ENCODE measurements at places on chromosomes 11 and 22.

GRCh38 chr11:44934735-44935250, 15.9 kb downstream of the TP53I11 start:
- DNase-seq = no peak

- DNase-seq = no peak
Observed at GRCh38 chr11:119341222-119342022, 739 bp upstream of the C1QTNF5 start.

DNA sequence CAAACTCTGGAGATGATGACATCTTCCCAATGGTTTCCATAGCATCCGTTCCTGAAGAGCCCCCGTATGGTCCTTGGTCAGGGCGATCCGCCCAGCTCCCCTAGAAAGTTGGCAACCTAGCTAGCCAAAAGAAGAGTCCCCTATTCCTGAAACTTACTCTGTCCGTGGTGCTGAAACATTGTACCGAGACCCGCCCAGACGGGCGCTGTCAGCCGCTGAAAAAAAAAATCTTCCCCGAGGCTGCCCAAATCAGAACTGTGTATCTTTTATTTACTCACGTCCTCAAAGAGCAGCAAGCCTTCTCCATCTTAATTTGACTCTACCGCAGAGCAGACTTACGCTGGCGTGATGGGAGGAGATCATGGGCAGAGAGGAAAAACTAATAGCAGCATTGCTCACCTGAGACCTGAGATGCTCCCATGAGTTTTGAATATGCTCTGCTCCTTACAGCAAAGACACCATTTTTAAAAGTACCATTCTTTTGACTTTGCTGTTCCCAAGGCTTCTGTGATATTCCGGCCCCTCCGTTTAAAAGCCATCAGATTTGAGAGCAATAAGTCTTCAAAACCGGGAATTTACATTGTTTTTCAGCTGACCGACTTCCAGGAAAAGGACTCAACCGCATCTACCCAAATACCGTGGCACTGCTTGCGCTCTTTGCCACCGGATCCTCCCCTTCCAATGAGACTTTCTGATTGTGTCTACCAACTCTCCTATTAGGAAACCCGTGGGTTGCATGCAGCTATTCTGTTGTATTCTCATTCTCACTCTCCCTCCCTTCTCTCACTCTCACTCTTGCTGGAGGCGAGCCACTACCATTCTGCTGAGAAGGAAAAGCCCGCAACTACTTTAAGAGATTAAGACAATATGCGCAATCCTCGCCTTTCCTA, at the start of gene SLC17A6:
Gene SLC17A6 (plus strand): TSS at position 786 of the 890 bp plus-strand sequence. CDS start 153 bp downstream, outside the sequence.
- no peak for DNase-seq

- DNase-seq = no peak
Observed at GRCh38 chr11:4682623-4683419, 14.8 kb downstream of the OR51E2 start.

DNA sequence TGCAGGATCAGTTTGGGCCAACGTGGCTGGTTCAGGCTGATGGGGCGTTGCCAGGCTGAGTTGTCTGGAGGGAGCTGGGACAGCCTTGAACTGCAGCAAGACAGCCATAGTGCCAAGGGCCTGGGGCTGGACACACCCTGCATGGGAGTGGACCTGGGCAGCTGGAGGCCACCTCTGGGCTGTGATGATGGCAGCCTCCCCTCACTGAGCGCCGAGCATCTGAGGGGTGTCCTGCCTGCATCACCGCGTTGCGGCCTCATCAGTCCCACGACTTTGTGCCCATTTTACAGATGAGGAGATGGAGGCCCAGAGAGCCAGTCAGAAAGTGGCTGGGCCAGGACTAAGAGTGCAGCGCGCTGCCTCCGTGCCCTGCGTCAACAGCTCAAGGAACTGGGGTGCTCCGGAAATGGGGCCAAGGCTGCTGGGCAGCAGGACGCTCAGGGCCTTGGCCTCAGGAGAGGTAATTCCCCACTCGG, 590 bp upstream of the TSPO start:
- no peak for DNase-seq

- no peak for DNase-seq
Observed at GRCh38 chr11:6251120-6251733, 8.4 kb upstream of the CCKBR start.

GRCh38 chr11:69567951-69568808, 72.8 kb upstream of the CCND1 start:
- DNase-seq = no peak

- DNase-seq = no peak
Observed at GRCh38 chr11:64183890-64184289, 2.1 kb upstream of the STIP1 start.

GRCh38 chr22:27915986-27916385, 3.1 kb downstream of the PITPNB start:
- no peak for DNase-seq

DNA sequence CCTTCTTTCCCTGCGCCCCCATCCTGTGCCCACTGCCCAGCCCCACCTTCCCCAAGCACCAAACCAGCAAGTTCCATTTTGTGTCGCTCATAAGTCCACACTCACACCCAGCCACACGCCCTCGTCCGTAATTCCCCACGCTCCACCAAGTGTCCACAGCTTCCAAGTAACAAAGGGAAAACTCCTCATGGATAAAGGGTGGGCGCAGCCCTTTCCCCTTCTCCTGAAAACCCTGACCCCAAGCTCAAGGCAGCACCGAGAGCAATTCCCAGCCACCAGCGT, 458 bp downstream of the FXYD6 start:
- DNase-seq = no peak

GRCh38 chr11:130514316-130514715, 65.9 kb downstream of the ADAMTS15 start:
- no peak for DNase-seq

GRCh38 chr22:17578136-17578754, 14.9 kb downstream of the SLC25A18 start:
- no peak for DNase-seq

DNA sequence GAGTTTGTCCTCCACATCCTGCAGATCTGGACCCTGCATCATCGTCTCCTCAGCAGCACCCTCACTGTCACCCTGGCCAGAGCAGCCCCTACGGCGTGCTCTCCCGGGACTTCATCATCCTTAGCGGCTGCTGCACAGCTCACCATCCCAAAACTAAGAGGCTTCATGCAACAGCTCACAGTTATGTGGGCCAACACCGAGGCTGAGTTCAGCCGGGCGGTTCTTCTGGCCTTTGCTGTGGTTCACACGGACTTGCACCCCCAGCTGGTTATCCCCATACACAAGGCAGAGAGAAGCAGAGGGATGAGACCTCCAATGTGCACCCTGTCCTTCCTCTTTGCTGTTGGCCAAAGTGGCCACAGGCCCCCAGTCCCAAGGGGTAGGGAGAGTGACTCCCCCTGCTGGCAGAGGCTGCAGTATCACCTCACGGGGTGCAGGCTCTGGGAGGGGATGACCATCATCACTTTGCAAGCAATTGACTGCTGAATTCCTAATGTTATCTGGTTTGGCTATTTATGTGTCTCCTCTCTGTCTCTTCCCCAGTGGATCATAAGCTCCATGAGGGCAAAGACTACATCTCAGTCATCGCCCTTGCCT, 276.8 kb downstream of the BRD1 start:
- no peak for DNase-seq

DNA sequence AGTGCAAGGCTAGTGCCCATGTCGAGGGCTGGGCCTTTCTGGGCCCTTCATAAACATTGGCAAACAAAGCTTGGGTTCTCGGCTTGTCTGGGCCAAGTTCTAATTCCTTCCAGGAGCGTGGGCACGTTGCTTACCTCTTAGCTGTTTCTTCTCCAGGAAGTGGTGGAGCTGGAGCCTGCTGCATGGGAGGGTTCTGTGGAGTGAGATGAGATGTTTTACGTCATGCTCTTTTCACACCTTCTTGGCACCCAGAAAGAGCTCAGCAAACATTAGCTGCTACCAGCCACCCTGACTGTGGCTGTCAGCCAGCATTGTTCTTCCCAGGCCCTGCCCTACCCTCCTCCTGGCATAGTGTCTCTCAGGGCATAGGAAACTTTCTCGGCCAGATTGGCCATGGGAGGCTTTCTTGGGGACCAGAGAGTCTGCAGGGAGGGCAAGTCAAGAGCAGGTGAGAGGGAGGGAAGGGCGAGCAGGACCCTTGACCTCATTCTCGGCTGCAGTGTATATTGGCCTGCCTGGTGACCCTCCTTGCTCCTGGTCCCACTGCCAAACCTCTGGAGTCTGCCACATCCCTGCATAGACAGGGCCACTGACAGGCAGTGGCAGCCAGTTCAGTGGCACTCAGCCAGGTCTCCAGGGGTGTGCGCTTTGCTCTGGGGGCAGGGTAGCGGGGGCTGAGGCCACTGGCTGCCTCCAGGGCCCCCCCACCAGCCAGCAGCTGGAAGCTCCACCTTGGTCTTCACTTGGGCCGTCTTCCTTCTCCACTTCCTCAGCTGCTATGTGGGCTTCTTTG, 98.8 kb downstream of the BCR start:
- no peak for DNase-seq

DNA sequence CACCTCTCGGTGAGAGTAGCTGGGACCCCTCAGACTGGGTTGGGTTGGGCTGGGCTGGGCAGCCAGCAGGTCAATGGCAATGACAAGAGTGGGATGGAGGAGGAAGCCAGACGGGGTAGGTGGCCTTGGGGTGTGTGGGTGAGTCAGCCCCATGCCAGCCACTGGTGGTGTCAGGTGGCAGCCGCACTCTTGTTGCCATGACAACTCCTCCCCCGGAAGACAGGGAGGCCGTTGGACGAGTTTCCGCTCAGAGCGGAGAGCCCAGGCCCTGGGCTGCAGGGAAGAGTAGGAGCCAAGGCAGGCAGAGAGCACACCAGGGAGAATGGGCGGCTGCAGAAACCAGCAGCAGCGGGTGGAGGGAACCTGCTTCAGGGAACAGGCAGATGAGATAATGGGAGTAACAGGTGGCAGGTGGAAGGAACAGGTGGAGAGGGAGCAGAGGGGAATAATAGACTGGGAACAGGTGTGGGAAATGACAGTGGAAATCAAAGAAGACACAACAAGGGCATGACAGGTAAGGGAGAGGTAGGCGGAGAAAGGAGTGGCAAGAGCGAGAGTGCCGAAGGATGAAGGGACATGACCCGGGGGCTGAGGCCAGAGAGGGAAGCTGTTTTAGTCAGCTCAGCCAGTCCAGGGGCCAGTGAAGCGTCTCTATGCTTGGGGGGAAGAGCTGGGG, 8.7 kb downstream of the SPTBN2 start:
- DNase-seq = no peak

GRCh38 chr11:27875831-27876775, 175.8 kb upstream of the BDNF start:
- DNase-seq = no peak

GRCh38 chr11:96033095-96033494, 109.2 kb upstream of the MTMR2 start:
- DNase-seq = no peak

- no peak for DNase-seq
Observed at GRCh38 chr22:36201630-36202319, at the start of gene APOL4. Gene APOL4, minus strand, starts transcription at chr22:36201809. Its CDS starts 75 bp downstream, at chr22:36201734.

DNA sequence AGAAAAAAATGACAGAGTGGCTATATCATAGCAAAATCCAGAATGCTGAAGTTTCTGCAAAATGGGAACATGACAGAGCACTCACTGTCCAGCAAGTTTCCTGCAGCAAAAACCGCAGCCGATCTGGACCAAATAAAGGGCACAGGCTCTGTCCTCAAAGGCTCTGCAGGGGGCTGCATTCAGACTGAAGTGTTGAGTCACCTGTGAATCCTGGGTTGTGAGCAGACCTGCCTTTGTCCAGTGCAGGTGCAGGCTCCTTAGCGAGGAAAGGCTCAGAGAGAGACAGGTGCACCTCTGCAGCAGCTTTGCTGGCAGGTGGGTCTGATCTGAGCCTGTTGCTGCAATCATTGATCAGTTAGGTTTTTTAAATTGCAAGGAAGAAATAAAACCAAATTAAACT, 29.3 kb upstream of the NFAM1 start:
- no peak for DNase-seq

- DNase-seq = no peak
Observed at GRCh38 chr11:43358279-43358800, 380 bp upstream of the TTC17 start.

DNA sequence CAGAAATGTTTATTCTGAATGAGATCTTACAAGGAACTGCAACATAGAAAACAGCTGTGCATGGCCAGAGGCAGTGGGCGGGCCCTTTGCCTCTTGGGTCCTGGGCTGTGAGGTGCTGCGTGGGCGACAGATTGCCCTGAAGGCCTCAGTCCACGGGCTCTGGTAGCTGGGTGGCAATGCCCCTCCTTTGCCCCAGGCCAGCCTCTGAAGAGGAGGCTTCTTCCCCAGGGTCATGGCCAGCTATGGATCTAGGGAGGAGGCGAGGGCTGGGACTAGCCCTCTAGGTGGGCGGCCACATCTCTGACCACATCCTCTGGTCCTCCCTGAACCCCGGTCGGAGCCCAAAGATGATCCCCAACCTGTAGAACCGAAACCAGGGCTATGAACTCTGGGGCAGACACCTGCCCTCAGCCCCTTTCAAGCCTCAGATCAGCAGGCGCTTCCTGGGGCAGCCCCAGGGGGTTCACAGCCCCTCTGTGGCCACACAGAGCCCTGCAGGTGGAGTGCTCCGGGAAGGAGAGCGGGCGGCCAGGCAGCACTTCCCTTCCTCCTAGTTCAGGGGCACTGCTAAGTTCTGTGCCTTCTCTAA, 6.6 kb upstream of the CDC42BPG start:
- DNase-seq = no peak

DNA sequence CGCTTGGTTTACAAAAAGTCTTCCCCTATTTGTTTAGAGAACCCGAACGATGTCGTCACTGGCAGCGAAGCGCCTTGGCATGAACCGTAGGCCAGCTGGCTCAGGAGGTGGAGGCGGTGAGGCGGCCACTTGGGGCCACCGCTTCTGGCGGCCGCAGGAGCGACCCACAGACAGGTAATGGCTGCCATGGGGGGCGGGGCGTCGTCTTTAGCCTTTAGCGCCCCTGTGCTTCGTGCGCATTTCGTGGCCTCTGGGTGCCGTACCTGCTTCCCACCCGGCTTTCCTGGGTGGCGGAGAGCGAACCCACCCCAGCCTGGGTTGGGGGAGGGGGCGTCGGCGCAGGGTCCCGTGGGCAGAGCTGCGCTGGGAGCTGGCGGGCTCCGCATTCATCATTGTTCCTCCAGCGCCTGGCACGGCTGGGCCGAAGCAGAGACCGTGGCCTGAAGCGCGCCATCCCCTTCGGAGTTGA, 469 bp upstream of the OSBP2 start:
- DNase-seq = peak; percentile 27

DNA sequence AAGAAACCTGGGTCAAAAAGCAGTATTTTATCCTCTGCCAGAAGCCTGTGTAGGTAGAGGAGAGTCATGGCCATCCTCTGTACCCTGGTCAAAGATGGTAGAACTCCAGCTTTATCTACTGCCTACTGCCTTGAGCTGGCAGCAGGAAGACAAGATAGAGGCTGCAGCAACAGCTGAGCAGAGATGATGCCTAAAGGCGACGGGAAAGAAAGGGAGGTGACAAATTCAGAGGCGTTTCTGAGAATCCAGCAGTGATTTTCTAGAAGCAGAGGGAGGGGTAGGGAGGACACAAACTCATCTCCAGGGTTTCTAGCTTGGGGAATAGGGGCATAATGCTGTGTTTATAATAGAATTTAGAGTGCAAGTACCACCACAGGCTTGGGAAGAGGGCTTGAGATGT, 15.5 kb upstream of the C1QTNF4 start:
- DNase-seq = no peak

All from activated CD4-positive, alpha-beta T cell treated with anti-CD3 and anti-CD28 coated beads for 1 hour (primary cell).